ENCODE measurements at places on chromosomes 4 and X. TPM values are rescaled to one million over a fixed set of nuclear protein-coding genes. Genes with fewer than 3 reads are reported as not detected.

- DNase-seq = no peak
- H3K4me1 ChIP-seq = peaks cover 30% of the 10 kb centered on the region
- H3K4me3 ChIP-seq = peak overlapping the region; percentile 92
- peak overlapping the region; percentile 89 for H3K27ac ChIP-seq
- H3K27me3 ChIP-seq = no peaks in the 10 kb centered on the region
Observed at GRCh38 chr4:102345795-102346100, 466 bp upstream of the SLC39A8 start.

GRCh38 chr4:28436191-28437080 is 1575.8 kb downstream of the STIM2 start:
- no peaks in the 10 kb centered on the region for H3K4me1 ChIP-seq
- H3K36me3 ChIP-seq = no peaks in the 10 kb centered on the region
- H3K27ac ChIP-seq = no peak overlapping the region
- DNase-seq = no peak

- H3K27ac ChIP-seq = no peak overlapping the region
- H3K36me3 ChIP-seq = peaks cover 6% of the 10 kb centered on the region
- no peak for DNase-seq
Observed at GRCh38 chr4:148030193-148030873, 298.4 kb downstream of the ARHGAP10 start.

DNA sequence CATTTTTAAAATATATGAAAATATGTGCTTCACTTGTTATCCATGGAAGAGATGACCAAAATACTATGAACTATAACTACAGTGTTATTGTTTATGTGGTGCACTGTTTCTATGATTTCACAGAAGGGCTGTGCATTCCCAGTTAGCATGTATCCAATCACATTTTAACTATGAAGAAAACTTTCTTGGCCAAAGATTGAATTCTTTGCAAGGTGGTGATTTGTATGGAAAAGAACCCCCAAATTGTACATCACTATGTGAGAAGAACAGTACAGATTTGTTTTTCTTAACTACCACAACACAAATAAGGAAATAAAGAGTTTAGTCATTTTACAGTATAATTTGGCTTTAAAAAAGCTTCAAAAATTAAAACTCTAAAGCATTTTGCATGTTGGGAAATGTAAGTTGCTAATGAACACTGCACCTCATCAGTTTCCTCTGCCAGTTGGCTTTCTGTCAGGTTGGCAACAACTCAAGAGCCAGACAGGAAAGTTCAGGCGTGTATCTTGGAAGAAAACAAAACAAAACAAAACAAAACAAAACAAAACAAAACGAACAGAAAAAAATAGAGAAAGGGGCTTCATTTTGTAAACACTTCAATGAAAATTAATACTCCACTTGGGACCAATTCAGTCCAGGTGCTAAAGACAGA is 237.0 kb downstream of the SCFD2 start:
- no peaks in the 10 kb centered on the region for H3K4me1 ChIP-seq
- no peak overlapping the region for H3K4me3 ChIP-seq
- no peak overlapping the region for H3K27ac ChIP-seq
- H3K36me3 ChIP-seq = peaks cover under 1% of the 10 kb centered on the region
- no peak for DNase-seq

DNA sequence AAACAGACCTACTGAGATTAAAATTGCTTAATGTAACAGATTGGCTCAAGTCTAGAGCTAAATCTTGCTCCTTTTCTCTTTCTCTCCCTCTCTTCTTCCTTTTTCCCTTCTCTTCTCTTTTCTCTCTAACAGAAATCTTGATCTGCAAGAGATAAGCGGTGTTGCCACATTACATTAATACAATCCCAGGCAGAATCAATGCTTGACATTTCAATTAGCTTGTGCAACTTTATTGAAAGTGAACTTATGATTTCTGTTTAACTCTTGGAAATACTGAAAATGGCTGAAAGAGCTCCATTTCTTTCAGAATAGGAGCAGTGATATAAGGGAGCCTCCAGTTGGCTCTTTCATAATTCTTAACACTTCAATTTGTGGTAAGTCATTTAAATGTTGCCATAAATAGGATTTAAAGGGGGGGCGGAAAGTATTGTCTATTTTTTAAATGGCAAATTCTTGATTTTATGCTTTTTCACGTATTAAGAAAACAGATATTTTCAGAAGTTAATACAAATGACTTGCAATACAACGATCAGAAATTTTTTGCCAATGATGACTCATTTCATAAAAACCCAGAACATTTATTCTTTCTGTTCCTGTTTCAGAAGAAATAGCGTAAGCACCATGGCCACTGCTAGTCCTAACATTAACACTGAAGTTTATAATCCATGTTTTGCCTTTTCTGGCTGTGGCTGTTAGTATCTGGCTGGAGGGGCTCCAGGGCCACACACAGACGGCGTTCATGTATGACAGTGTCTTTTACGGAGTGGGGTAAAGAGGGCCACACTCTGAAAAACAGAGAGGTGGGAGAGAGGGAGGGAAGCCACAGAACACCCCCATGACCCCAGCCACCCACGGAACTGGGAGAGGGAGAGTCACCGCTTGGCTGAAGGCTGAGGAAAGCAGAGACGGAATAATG is 115.7 kb upstream of the FAT1 start:
- no peak for DNase-seq
- H3K4me1 ChIP-seq = no peaks in the 10 kb centered on the region
- H3K27me3 ChIP-seq = no peaks in the 10 kb centered on the region
- no peaks in the 10 kb centered on the region for H3K36me3 ChIP-seq
- H3K4me3 ChIP-seq = no peak overlapping the region
- no peak overlapping the region for H3K27ac ChIP-seq

DNA sequence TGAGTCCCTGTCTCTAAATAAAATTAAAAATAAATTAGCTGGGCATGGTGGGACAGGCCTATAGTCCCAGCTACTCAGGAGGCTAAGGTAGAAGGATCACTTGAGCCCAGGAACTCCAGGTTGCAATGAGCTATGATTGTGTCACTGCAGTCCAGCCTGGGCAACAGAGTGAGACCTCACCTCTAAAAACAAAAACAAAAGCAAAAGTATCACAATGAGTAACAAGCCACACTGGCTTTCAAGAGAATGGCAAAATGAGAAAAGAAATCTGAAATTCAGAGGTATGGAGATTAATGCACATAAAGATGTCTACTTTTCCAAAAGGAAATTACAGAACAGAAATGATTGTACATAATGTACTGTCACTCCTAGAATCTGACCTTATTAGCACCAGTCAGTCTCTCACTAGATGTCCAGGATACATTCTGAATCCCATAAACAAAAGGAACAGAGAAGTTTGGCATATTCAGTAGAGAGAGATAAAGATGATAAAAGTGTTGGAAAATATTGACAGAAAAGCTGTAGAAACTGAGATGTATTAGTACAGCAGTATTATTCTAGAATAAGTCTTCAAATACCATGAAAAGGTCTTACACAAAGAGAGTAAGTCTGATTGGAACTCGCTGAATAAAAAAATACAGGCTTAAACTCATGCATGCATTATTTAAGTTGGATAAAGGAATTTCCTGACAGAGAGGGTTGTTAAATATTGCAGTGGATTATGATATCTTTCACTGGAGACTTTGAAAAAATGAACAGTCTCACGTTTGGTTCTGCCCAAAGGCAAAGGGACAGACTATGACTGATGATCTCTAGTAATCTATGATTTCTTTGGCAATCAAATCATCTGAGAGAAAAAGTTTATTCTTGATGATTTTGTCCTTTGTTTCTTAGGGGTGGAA is 102.5 kb downstream of the SH3RF1 start:
- peak overlapping the region; percentile 5 for H3K4me3 ChIP-seq
- no peaks in the 10 kb centered on the region for H3K27me3 ChIP-seq
- peaks cover 12% of the 10 kb centered on the region for H3K4me1 ChIP-seq
- no peak for DNase-seq
- no peak overlapping the region for H3K27ac ChIP-seq

GRCh38 chr4:55346851-55347255 is 811 bp downstream of the SRD5A3 start:
- peaks cover 18% of the 10 kb centered on the region for H3K4me1 ChIP-seq
- DNase-seq = no peak
- peak overlapping the region; percentile 85 for H3K4me3 ChIP-seq
- H3K27me3 ChIP-seq = no peaks in the 10 kb centered on the region

GRCh38 chr4:145436114-145436513 is 45.5 kb upstream of the SMAD1 start:
- peaks cover 34% of the 10 kb centered on the region for H3K27me3 ChIP-seq
- peaks cover 11% of the 10 kb centered on the region for H3K36me3 ChIP-seq
- H3K27ac ChIP-seq = no peak overlapping the region

- peaks cover 5% of the 10 kb centered on the region for H3K36me3 ChIP-seq
- no peak overlapping the region for H3K4me3 ChIP-seq
- no peak overlapping the region for H3K27ac ChIP-seq
- H3K27me3 ChIP-seq = no peaks in the 10 kb centered on the region
- no peaks in the 10 kb centered on the region for H3K4me1 ChIP-seq
Observed at GRCh38 chr4:119508281-119508680, 120.3 kb downstream of the PDE5A start.

DNA sequence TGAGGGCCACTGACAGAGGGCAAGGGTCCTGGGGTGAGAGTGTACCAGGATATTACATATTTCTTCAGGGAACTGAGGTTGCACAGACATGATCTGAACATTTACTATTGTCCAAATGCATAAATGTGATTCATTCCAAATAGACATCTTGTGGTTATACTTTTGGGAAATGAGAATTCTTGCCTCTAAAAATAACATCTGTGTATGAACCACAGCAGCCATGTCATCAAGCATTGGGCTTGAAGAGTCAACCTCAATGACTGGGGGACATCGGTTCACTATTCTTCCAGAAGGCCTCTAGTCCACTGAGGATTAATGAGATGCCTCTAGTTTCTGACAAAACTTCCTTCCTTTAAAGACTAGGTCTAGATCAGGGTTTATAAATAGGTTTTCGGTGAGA is 193.1 kb upstream of the GPC4 start:
- H3K4me3 ChIP-seq = no peak overlapping the region
- H3K27me3 ChIP-seq = peaks cover 22% of the 10 kb centered on the region
- no peak for DNase-seq
- H3K4me1 ChIP-seq = no peaks in the 10 kb centered on the region
- H3K36me3 ChIP-seq = no peaks in the 10 kb centered on the region
- H3K27ac ChIP-seq = no peak overlapping the region

GRCh38 chr4:138775890-138776289 is 239.7 kb upstream of the NOCT start:
- no peak overlapping the region for H3K4me3 ChIP-seq
- no peaks in the 10 kb centered on the region for H3K36me3 ChIP-seq
- DNase-seq = no peak
- no peaks in the 10 kb centered on the region for H3K27me3 ChIP-seq

- no peak overlapping the region for H3K4me3 ChIP-seq
- no peaks in the 10 kb centered on the region for H3K27me3 ChIP-seq
- DNase-seq = no peak
- H3K4me1 ChIP-seq = no peaks in the 10 kb centered on the region
- no peaks in the 10 kb centered on the region for H3K36me3 ChIP-seq
Observed at GRCh38 chr4:103887191-103887590, 167.4 kb upstream of the TACR3 start.

The MOB1B gene
- total RNA-seq = 17.8 TPM

The TMSB15A gene
- total RNA-seq = not detected

The USP51 gene
- total RNA-seq = 0.45 TPM

The SMIM43 gene
- not detected for total RNA-seq

The FDCSP gene
- total RNA-seq = not detected

The SPP1 gene
- not detected for total RNA-seq

The VCX3B gene
- not detected for total RNA-seq

The GPR119 gene
- total RNA-seq = not detected

The APLN gene
- not detected for total RNA-seq

The AKAP14 gene
- total RNA-seq = not detected

Data from natural killer cell treated with Interleukin-12 subunit alpha and Interleukin-12 subunit beta and Interleukin-15 and Interleukin-18, amount 100 ng/mL, for 72 hours (primary cell).